ENCODE measurements at places on chromosomes 4 and X.
A peak's percentile ranks its signal among the peaks of the same experiment; 100 is the strongest.

DNA sequence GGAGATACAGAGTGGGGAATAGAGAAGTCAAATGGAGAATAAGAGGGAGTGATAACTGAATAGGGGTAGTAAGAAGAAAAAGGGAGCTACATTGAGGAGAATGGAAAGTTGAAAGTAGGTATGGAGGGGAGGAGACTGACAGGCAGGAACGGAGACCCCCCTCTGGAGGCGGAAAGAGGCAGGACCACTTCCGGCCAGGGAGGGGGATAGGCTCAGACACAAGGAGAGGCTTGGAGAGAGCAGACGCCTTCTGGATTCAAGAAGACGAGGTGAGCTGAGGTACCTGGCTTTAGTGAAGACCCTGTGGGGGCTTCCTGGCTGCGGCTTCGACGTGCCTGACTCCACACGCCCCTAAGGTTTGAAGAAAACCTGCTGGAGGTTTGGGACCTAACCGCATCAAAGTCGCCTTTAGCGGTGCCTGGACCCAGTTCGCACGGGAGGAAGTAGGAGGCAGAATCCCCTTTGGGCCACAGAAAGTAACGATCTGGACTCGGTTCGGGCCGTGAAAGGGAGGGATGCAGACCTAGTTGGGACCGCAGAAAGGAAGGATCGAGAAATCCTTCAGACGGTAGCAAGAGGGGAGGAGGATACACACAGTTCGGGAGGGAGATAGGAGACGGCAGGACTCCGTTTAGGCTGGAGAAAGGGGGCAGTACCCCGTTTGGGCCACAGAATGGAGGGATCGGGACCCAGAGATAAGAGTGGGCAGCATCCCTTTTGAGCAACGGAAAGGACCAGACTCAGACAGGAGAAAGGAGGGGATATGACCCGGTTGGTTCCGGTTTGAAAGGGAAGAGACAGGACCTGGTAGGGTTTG lies at the start of gene TRO:
Gene TRO (plus strand): TSS at position 215 of the 817 bp plus-strand sequence. CDS start 1,423 bp downstream, outside the sequence.
- no peak for DNase-seq

DNA sequence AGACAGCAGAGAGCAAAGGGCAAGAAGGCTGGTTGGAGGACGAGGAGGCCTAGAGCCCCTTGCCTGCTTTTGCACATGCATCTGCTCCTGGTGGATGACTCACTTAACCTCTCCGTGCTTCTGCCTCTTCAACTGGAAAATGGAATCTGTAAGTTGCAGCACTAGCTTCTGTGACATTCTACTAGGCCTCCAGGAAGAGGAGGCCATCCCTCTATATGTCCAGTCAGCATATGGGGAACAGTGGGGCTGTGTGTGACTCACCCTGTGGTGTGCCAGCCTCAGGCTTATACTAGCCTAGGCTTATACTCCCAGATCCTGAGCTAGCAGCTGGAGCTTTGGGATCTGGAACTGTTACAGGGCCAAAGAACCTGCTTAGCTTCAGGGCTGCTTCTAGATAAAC lies 36.0 kb downstream of the RTL9 start:
- peak; percentile 17 for DNase-seq

GRCh38 chrX:135432881-135433521 lies 11.3 kb downstream of the SMIM10L2A start:
- no peak for DNase-seq

DNA sequence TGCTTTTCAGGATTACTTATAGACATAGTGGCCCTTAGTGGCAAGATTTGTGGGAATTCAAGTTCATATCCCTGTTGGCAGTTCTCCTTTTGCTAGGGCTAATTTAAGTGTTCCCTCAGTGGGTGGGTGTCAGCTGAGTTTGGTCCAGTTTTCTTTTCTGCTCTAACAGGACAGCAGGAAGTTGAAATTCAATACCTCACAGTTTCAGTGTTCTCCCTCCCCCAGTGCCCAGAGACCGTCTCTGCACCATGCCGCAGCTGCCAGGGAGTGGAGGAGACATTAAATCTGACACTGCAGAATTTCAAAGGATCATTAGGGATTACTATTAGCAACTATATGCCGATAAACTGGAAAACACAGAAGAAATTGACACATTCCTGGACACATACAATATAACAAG lies 50.7 kb downstream of the UBE2NL start:
- no peak for DNase-seq

GRCh38 chr4:7841071-7841470 lies 98.6 kb downstream of the AFAP1 start:
- DNase-seq: no peak

DNA sequence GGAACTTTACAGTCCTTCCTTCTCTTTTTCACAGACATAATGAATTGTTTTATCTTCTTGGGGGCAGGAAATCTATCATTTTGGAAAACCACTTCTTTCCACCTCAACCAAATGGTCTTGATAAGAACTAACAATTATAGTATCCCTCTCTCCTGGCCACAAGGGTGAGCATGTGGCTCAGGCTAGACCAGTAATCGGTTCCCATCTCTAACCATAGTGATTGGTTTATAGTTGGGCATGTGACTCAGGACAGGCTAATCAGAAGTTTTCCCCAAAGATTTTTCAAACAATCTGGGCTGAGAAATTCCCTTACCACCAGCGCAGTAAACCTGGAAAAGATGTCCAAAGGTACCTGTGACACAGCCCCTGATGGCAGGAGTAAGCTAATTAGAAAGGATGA lies 4.0 kb upstream of the CXorf66 start:
- DNase-seq: no peak

DNA sequence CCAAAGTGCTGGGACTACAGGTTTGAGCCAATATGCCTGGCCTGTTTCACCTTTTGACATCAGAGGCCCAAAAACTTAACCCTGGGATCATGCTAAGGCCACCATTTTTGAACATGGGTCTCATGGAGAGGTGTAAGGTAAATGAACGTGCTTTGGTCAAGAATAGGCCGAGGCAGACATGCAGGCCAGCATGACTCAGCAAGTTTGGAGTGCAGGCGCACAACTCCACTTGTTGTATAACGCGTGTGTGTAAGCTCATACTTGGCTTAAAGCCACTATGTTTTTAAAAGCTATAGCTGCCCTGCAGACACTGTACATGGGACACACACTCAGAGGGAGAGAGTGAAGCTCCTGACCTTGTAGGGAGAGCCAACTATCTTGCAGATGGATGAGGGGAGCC lies 43.8 kb upstream of the HPSE start:
- DNase-seq: no peak

DNA sequence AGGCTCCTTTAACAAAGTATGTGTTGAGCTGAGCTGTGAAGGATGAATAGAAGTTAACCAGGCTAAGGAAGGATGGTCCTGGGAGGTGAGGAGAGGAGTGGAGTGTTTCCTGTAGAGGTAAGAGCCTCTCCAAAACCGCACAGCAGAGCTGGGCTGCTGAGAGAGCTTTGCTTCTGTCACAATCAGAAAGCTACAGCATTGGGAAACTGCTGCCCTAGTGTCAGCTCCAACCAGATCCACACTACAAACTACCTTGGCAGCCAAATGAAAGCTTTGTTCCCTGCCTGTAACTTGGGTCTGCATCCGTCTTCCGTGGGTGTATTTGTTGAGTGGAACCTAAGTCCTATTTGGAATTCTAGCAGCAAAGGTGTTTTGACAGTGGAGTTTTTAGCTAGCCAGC lies 91.8 kb downstream of the REPS2 start:
- no peak for DNase-seq

- peak; percentile 82 for DNase-seq
Observed at GRCh38 chr4:143358923-143359643, 22.4 kb downstream of the GAB1 start.

DNA sequence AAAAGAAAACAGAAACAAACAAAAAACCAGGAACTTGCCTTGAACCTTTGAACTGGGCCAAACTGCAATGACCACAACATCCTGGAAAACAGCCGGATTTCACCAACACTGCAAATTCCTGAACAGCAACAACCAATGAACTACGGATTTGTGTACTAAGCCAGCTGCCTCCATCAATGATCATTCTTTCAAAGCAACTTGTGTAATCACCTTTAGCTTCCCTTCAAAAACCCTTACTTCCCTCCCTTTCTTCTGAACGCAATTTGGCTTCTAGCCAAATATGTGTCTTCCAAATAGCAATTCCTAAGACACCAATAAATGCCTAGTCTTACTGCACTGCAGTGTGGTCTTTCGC lies 98.5 kb upstream of the FAM47C start:
- DNase-seq: no peak

GRCh38 chr4:142130666-142131065 lies 494.3 kb downstream of the IL15 start:
- DNase-seq: no peak

GRCh38 chr4:67522851-67523671 lies 22.2 kb downstream of the CENPC start:
- no peak for DNase-seq

GRCh38 chr4:77155631-77156452 lies 1.2 kb upstream of the CCNG2 start:
- no peak for DNase-seq

- no peak for DNase-seq
Observed at GRCh38 chr4:96262057-96262456, 422.2 kb downstream of the PDHA2 start.

DNA sequence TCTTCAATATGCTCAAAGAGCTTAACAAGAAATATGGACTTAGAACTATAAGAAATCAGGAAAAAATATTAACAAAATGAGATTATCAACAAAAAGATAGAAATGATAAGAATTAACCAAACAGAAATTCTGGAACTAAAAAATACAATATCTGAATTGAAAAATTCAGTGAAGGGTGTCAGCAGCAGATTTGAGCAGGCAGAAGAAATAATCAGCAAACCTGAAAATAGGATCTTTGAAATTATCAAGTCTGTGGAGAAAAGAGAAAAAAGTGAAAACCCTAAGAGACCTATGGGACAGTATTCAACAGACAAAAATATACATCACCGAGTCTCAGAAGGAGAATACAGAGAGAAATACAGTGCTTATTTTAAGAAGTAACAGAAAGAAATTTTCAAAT lies 877.8 kb upstream of the AGA start:
- DNase-seq: no peak

- no peak for DNase-seq
Observed at GRCh38 chr4:60683357-60683756, 516.8 kb upstream of the ADGRL3 start.

- no peak for DNase-seq
Observed at GRCh38 chrX:132732236-132732635, 226.2 kb downstream of the HS6ST2 start.

GRCh38 chr4:14100349-14100748 lies 472.8 kb upstream of the BOD1L1 start:
- no peak for DNase-seq

- no peak for DNase-seq
Observed at GRCh38 chr4:41873380-41874295, 61.6 kb upstream of the TMEM33 start.

GRCh38 chr4:128810331-128810870 lies 901 bp downstream of the JADE1 start:
- DNase-seq: no peak

DNA sequence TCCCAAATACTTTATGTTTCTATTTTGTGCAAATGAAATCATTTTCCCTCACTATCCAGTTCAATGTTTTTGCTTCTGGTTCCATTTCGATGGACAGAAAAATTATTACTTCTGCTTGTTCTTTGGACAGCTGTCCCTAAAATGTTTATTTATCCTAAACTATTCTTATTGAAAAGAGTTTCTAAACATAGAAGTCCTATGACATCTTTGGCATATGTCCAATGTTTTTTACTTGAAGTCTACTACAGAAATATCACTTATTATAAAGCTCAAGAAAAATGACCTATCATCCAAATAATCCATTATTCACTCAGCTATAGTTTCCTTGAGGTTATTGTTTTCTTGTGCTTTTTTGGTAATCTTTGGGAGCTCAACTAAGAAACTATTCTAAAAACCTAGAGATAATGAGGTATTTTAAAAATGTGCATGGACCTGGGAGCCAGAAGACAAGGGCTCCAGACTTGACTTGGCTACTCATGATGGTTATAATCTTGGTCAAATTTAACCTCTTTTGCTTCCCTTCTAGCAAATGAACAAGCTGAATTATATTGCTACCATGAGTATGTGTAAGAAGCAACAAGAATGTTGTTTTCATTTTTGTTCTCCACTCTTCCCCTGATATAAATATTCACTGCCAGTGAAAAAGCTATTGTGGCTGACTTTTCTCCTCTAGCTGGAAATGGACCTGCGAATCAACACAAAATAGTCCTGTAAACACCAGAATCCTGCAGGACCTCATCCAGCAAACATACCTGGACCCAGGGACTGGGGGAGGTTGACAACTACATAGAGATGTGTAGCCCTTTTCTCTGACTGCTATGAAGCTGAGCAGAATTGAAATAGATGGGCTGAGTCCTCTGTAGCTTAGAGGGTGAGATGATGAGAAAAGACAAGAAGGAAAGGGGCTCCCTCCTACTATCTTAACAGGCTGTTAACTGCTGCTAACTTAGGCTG lies 137.4 kb downstream of the FRYL start:
- no peak for DNase-seq

- no peak for DNase-seq
Observed at GRCh38 chr4:145882604-145883003, 56.0 kb downstream of the ZNF827 start.

DNA sequence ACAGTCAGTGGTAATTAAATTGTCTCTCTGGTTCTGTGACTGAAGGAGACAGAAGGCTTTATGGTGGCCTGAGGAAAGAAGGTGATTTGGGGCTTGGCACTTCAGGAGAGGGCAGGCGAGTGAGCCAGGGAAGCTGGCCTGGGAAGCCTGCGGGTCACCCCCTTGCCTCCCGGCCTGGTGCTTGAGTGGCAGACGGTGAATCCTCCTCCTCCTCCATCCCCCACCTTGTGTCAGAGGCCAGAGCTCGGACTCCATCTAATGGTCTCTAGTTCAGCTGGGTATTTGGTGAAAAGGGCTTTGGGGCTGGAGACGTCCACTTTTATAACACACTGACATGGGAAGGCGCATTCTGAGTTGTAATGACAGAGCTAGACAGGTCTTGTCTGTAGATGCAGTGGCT lies 8.7 kb downstream of the TMEM187 start:
- no peak for DNase-seq

DNA sequence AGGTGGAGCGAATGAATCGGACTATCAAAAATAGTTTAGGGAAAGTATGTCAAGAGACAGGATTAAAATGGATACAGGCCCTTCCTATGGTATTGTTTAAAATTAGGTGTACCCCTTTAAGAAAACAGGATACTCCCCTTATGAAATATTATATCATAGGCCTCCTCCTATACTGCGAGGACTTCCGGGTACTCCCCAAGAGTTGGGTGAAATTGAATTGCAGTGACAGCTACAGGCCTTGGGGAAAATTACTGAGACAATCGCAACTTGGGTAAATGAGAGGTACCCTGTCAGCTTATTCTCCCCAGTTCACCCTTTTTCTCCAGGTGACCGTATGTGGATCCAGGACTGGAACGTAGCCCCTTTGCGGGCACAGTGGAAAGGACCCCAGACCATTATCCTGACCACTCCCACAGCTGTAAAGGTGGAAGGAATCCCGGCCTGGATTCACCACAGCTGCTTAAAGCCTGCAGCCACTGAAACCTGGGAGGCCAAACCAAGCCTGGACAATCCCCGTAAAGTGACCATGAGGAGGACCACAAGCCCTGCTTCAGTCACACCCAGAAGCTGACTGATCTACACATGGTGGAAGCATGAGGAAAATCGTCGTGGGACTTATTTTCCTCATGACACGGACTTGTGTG lies 1138.1 kb downstream of the ARAP2 start:
- no peak for DNase-seq

DNA sequence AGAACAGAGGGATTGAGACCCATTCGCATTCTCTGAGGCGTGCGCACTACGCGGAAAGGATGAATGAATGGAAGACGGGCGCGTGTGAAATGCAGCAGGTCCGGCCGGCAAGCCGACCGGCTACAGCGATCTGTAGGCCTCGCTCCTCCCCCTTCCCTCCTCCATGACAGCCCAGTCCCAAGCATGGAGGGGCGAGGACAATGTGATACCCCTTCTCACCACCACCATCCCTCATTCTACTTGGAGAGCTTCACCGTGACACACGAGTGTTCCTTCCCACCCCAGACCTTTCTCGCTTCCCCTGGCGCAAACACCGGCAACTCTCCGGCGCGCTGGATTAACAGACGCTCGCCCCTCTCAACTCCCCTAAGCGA lies 815 bp downstream of the EIF4E start:
- peak; percentile 81 for DNase-seq

All from suppressor macrophage treated with lipopolysaccharide for 4 hours (primary cell).